ENCODE measurements at places on chromosomes 6 and 20.

DNA sequence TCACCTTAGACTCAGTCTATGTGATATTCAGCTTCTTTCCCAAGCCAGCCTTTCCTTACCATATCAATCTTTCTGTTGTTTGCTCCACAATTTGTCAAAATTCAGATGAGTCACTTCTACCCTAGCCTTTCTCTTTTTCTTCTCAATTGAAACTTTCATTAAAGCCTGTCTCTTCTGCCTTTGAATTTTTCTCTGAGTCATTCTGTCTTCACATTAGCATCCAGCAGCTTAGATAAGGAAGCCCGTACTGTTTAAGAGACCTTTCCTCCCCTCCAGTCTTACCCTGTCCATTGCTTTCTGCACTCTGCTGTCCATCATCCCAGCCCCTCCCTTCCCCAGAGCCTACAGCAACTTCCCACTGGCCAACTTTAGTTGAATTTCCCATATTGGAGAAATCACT, 34.9 kb upstream of the RALGAPA2 start:
- H3K4me3 ChIP-seq = no peak overlapping the region
- no peak overlapping the region for H3K27ac ChIP-seq
- H3K4me1 ChIP-seq = no peaks in the 10 kb centered on the region
- H3K36me3 ChIP-seq = no peaks in the 10 kb centered on the region
- H3K27me3 ChIP-seq = no peaks in the 10 kb centered on the region

DNA sequence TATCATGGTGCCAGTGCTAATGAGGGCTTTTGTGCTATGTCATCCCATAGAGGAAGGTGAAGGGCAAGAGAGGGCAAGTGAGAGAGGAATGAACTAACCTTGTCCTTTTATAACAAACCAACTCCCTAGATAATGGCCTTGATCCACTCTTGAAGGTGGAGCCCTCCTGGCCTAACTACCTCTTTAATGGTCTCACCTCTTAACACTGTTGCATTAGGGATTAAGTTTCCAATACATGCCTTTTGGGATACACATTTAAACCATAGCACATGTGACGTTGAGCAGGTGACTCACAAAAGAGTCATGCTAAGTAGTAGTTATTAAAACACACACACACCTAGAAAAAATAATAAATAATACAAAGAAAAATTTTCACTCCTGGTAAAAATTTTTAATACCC, 36.9 kb downstream of the CCN2 start:
- no peaks in the 10 kb centered on the region for H3K27me3 ChIP-seq
- peaks cover 9% of the 10 kb centered on the region for H3K4me1 ChIP-seq
- H3K4me3 ChIP-seq = no peak overlapping the region

DNA sequence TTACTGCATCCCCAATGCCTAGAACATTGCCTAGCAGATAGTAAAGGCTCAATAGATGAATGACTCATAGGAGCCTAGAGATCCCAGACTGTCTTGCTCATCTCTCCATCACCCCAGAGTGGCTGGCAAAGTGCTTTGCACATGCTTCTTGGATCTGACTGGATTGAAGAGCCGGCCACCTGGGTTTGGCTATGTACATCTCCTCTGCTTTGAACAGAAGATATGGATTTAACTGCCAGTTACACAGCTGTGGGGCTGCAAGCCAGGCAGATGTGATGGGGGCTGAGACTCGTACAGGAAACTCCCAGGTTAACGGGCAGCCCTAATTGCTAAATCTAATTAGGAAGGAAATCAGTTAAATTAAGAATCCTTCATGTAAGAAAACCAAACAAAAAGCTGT, 28.6 kb downstream of the MYLIP start:
- no peak for DNase-seq
- H3K36me3 ChIP-seq = peaks cover 25% of the 10 kb centered on the region
- no peak overlapping the region for H3K27ac ChIP-seq
- H3K27me3 ChIP-seq = no peaks in the 10 kb centered on the region
- no peak overlapping the region for H3K4me3 ChIP-seq
- H3K4me1 ChIP-seq = peaks cover 6% of the 10 kb centered on the region

DNA sequence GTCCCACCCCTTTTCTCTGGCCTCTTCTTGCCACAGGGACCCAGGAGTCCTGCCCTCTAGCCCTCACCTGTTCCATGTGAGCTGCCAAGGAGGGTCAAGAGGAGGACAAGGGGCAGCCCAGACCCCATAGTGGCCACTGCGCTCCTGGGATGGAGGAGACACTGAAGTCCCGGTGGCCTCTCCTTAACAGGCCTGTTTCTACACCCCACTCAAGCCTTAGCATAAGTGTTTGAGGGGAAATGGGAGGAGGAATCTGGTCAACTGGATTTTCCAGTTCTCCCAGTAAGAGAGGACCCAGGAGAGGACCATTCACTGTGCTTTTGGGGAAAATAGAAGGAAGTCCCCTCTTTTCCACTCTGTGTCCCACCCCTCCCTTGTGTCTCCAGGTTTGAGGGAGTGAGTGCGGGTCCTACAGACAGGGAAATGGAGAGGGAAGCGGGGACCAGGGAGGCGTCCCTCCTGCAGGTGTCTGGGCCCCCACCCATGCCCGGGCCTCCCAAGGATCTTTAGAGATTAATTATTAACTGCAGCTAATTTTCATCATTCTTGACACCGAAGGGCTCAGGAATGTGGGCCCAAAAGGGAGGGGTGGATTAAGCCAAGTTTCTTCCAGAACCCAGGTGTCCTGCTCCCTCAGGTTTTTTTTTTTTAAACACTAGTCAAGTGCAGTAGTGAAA, at the start of gene SFTA2:
SFTA2 (minus strand) TSS at position 202 of the 677 bp plus-strand sequence; CDS start at position 128, 74 bp downstream.
- no peaks in the 10 kb centered on the region for H3K4me1 ChIP-seq

DNA sequence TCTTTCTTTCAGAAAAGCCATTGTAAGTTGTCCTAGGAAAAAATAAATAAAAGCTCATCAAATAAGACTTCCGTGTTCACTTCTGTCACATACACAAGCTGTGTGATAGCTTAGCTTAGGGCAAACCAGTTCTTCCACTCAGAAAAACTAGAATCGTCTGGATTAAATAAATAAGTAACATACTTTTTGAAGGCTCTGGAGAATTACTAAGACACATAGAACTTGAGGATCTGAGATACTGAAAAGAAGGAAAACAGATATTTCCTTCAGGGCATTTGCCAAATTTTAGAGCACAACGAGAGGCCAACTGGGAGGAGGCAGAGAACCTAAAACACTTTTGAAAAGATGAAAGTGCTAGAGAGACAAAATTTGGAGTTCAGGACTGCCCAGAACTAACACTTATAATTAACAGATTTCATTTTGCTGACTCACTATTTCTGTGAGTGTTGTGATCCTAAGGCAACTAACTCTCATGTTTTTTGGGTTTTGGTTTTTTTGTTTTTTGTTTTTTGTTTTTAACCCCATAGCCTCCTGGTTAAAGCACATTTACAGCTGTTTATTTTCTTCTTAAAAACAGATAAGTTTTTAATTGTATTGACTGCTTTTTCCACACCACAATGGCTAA, 38.7 kb upstream of the THEMIS start:
- H3K36me3 ChIP-seq = no peaks in the 10 kb centered on the region
- H3K4me1 ChIP-seq = peaks cover 4% of the 10 kb centered on the region
- no peaks in the 10 kb centered on the region for H3K27me3 ChIP-seq
- DNase-seq = no peak
- H3K27ac ChIP-seq = no peak overlapping the region
- H3K4me3 ChIP-seq = no peak overlapping the region

DNA sequence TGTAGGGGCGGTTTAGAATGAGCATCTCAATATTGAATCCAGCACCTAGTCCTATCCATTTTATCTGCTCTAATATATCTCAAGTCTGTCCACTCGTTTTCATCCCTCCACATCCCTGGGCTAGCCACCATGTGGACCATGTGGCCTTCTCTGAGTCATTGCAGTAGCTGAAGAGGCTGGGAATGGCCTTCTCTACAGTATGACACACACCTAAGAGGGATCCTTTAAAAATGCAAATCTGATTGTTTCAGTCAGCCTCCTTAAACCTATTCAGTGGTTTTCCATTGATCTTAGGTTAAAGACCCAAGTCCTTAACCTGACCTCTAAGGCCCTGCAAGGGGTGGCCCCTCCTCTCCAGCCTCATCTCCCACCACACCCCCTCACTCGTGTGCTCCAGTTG, 9.4 kb downstream of the RING1 start:
- peaks cover 11% of the 10 kb centered on the region for H3K27me3 ChIP-seq
- no peak for DNase-seq
- H3K27ac ChIP-seq = no peak overlapping the region
- H3K4me1 ChIP-seq = peaks cover 11% of the 10 kb centered on the region
- H3K36me3 ChIP-seq = no peaks in the 10 kb centered on the region
- no peak overlapping the region for H3K4me3 ChIP-seq

- H3K27me3 ChIP-seq = no peaks in the 10 kb centered on the region
- no peaks in the 10 kb centered on the region for H3K4me1 ChIP-seq
- DNase-seq = no peak
- no peak overlapping the region for H3K4me3 ChIP-seq
- H3K27ac ChIP-seq = no peak overlapping the region
Measured at GRCh38 chr6:127051571-127052260, 66.8 kb upstream of the RSPO3 start.

- H3K4me3 ChIP-seq = peak overlapping the region; percentile 59
- DNase-seq = peak; percentile 41
- no peaks in the 10 kb centered on the region for H3K36me3 ChIP-seq
- peaks cover 4% of the 10 kb centered on the region for H3K27me3 ChIP-seq
Measured at GRCh38 chr20:31861385-31862156, 8.8 kb downstream of the DUSP15 start.

DNA sequence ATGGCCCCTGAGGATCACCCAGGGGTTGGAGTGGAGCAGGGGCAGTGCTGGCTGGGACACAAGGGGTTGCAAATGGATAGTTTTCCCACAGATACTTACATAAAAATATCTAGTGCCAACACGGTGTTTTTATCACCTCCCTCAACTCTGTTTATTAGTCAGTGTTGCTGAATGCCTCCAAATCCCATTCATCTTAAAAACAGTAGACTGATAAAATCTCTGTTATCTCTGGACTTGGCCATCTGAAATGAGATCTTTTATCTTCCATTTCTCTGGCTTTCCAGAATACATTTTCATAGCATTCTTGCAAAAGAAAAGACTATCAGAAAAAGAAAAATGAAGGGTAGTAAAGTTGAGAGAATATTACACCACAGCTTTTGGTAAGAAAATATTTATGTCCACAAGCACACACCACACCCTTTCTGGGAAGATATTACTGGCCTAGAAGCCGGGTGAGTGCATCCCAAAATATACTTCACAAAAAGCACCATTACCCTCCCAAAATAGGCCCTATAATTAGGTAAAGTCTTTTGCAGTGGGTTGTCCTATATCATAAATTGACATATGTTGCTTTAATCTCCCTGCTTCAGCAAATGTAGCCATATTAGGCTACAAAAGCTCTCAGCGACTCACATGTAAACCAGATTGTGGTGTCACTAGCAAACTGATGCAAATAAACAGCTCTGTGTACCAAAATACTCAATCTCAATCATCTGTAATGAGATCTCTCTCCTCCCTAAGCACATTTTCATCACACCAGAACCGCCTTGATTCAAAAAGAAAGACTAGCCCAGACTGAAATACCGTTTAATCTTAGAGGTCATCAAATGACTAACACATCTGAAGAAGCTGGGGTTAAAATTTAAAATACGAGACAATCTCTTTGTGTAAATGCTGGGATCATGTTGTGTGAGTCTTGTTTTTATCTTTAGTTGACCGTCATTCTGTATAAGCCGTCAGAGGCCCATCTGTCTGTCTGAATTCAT, 96.7 kb downstream of the FYN start:
- no peak overlapping the region for H3K4me3 ChIP-seq
- no peak for DNase-seq
- no peaks in the 10 kb centered on the region for H3K27me3 ChIP-seq
- peaks cover 44% of the 10 kb centered on the region for H3K4me1 ChIP-seq

- no peaks in the 10 kb centered on the region for H3K4me1 ChIP-seq
- no peaks in the 10 kb centered on the region for H3K27me3 ChIP-seq
- H3K36me3 ChIP-seq = peaks cover 4% of the 10 kb centered on the region
- H3K4me3 ChIP-seq = no peak overlapping the region
Measured at GRCh38 chr20:47204008-47204849, 152.3 kb downstream of the ZMYND8 start.

- H3K36me3 ChIP-seq = no peaks in the 10 kb centered on the region
- no peak overlapping the region for H3K27ac ChIP-seq
- no peak for DNase-seq
- H3K4me3 ChIP-seq = no peak overlapping the region
- H3K27me3 ChIP-seq = no peaks in the 10 kb centered on the region
Measured at GRCh38 chr6:48664826-48665225, 553.8 kb upstream of the PTCHD4 start.

DNA sequence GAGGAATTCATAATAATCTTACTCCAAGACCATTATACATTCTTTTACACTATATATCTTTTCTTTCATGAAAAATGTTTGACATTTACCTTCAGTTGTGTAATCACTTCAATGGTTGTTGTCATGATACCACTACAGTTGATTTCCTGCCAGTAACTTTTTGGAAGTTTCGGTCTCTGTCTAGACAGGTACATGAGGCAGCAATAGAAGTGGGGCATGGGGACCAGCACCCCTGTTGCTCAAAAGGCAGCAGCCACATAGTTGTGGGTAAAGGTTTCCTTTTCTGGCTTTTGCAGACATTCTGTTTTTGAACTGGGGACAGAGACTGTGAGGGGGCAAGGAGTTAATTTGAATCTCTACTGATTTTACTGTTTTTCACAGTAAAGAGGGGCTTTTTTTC, 14.1 kb downstream of the SAMD5 start:
- no peaks in the 10 kb centered on the region for H3K4me1 ChIP-seq
- no peaks in the 10 kb centered on the region for H3K36me3 ChIP-seq
- H3K27ac ChIP-seq = no peak overlapping the region
- H3K27me3 ChIP-seq = no peaks in the 10 kb centered on the region

GRCh38 chr6:120903836-120904235, 430.4 kb downstream of the TBC1D32 start:
- H3K27me3 ChIP-seq = no peaks in the 10 kb centered on the region
- no peaks in the 10 kb centered on the region for H3K36me3 ChIP-seq
- H3K4me3 ChIP-seq = no peak overlapping the region
- no peaks in the 10 kb centered on the region for H3K4me1 ChIP-seq
- no peak overlapping the region for H3K27ac ChIP-seq
- no peak for DNase-seq

GRCh38 chr6:3334555-3334954, 75.8 kb downstream of the PSMG4 start:
- H3K27ac ChIP-seq = no peak overlapping the region
- no peaks in the 10 kb centered on the region for H3K27me3 ChIP-seq
- no peaks in the 10 kb centered on the region for H3K4me1 ChIP-seq
- DNase-seq = no peak
- H3K36me3 ChIP-seq = no peaks in the 10 kb centered on the region

DNA sequence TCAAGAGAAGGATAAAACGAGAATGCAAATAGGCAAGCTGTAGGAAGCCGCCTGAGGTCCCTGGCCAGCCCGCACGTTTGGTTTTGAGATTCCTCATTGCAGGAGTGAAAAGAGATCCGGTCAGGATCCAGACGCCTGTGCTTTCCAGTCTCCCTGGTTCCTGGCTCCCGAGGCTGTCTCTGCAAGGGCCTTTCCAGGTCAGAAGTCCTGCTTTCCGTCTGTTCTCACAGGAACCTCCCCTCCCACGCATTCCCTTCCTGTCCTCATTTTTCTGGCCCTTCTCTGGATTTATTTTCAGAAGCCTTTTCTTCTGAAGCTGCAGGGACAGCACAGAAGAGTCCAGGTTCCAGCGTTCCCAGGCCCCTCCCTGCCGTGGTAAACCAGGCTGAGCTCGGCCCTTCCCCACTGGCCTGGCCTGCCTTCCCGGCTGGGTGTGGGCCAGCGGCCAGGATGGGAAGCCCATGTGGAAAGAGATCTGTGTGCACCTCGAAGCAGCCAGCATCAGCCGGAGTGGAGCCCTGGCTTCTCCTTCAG, 54.0 kb downstream of the TMEM242 start:
- no peak overlapping the region for H3K27ac ChIP-seq
- H3K27me3 ChIP-seq = no peaks in the 10 kb centered on the region
- H3K36me3 ChIP-seq = no peaks in the 10 kb centered on the region
- peaks cover 5% of the 10 kb centered on the region for H3K4me1 ChIP-seq

GRCh38 chr6:141033101-141033500, 1099.6 kb upstream of the GJE1 start:
- no peak overlapping the region for H3K27ac ChIP-seq
- H3K4me3 ChIP-seq = no peak overlapping the region
- no peak for DNase-seq
- H3K4me1 ChIP-seq = no peaks in the 10 kb centered on the region
- no peaks in the 10 kb centered on the region for H3K36me3 ChIP-seq

Measured in effector memory CD4-positive, alpha-beta T cell (primary cell).